HL-60 (cell line): ENCODE measurements at places on chromosomes 11 and 22.

- no peak for DNase-seq
These were observed 20.8 kb upstream of the ATP5MG start for GRCh38 chr11:118380571-118380970.

GRCh38 chr22:26983311-26983710 lies 325.9 kb downstream of the MIAT start:
- no peak for DNase-seq

DNA sequence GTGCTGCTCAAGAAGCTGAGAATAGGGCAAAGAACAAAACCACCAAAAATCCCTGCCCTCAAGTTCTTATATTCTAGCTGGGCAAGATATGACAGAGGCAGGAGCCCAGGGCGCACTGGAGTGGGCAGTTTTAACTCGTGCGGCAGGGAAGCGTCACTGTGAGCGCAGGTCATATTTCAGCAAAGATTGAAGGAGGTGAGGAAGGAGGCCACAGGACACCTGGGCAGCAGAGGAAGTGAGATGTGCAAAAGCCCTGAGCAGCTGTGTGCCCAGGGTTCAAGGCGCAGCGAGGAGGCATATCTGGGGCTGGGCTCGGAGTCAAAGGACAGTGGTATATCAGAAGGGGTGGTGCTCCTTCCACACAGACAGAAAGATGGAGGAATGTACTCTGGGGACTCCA lies 13.5 kb downstream of the KCNC1 start:
- DNase-seq = no peak

DNA sequence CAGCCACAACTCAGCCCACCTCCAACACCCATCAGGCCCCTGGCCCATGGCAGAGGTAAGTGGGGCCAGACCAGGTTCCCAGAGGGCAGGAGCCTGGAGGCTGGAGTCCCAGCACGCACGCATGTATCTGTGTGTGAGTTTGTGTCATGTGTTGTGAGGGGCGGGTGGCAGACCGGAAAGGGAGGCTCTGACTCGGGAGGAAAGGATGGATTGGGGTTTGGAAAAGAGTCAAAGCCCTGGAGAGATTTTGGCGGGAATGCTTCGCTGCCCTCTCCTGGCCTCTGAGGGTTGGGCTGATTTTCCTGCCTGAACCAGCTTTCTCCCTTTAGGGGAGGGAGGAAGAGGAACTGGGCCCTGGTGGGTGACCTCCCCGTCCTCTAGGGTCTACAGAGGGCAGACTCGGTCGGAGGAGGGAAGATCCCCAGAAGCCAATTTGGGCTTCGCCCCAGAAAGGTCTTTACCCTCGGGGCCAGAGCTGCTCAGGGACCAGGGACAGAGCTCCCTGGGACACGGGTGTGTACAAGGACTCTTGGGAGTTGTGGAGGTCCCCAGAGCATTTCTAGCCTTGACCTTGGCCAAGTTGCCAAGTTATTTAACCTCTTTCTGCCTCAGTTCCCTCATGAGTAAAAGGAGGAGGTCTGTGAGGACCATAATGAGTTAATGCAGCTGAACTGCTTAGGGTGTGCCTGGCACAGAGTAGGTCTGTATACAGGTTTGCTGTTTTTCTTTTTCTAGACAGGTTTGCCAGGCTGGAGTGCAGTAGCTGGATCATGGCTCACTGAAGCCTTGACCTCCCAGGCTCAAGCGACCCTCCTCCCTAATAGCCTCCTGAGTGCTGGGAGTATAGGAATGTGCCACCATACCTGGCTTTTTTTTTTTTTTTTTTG lies 6.9 kb downstream of the C11orf68 start:
- no peak for DNase-seq

DNA sequence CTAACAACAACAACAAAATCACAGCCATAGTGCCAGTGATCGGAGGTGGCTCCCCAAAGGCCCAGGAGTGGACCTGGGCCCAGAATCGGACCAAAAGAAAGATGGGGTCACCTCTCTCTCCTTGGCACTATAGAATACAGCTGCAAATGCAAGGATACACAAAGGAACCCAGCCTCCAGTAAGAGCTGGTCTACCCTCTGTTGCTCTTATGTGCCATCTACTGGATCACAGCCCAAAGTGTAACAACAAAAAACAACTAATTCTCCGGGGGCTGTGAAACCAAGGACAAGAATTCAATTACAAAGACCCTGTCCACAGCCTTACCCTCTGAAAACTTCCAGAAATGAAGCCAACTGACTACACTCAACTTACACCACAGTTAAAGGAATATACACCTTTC lies 21.6 kb downstream of the OR8G5 start:
- DNase-seq = peak; percentile 19

DNA sequence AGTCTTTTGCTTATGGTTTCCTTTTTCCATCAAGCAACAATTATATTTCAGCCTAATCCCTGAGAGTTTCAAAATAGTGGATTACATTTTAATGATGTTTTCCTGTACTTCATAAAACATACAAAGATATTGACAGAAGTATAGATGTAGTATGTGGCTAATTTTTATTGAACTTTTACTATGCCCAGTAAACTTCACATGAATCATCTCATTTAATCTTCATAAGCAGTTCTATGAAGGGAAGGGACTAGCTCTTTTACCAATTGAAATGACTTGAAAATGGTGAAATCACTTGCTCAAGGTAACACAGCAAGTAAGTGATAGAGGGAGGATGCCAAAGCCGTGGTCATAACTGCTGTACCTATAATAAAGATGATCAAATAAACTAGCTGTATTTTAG lies 27.5 kb downstream of the RTN3 start:
- DNase-seq = no peak

DNA sequence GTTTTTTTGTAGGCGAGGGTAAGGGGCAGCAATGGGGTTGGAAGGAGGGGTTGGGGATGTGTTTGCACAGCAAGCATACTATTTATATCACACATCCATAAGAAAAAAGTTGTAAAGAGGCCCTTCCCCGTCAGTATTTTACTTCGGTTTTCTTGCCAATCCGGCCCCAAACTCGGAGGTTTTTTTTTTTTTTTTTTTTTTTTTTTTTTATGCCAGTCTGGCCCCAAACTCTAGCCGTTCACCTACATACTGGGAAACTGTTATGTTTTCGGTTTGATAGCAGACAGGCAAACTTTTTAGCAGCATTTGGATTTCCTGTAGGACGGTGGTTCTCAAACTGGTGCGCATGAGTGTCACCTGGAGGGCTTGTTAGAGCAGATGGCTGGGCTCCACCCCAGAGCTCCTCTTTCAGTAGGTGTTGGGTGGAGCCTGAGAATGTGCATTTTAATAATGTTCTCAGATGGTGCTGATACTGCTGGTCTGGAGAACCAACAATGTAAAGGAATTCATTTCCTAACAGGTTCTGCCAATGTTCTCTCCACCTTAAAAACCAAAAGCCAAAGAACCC lies 76.5 kb upstream of the ZBED5 start:
- no peak for DNase-seq
